ENCODE measurements at places on chromosomes 3 and 15. TPM values are rescaled to one million over a fixed set of nuclear protein-coding genes. Genes with fewer than 3 reads are reported as not detected.

DNA sequence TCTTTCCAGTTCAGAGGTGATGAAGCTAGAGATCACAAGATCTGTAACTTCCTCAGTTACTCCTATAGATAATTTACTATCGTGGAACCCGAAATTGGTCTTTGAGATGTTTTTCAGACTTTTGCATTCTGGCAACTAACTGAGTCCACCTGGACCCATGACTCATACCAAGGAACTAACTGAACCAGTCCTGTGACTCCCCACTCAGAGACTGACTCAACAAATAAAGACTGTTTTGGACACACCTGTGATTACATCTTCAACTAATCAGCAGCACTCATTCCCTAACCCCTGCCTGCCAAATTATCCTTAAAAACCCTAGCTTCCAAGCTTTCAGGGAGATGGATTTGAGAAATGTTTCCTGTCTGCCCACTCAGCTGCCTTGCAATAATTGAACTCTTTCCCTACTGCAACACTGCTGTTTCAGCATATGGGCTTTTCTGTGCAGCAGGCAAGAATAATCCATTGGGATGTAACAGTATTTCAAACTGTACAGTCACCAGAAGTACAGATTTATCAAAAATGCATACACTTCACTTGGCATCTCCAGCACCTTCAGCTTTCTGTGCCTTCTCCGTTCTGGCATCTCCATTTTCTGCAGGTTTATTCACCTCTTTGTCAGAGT, 57.7 kb downstream of the GATM start:
- DNase-seq, result no peak

ONECUT1 gene
- total RNA-seq, result not detected

CD80 gene
- total RNA-seq, result 0.96 TPM

GRCh38 chr15:26736502-26737248, 36.2 kb downstream of the GABRB3 start:
- DNase-seq, result no peak

DNA sequence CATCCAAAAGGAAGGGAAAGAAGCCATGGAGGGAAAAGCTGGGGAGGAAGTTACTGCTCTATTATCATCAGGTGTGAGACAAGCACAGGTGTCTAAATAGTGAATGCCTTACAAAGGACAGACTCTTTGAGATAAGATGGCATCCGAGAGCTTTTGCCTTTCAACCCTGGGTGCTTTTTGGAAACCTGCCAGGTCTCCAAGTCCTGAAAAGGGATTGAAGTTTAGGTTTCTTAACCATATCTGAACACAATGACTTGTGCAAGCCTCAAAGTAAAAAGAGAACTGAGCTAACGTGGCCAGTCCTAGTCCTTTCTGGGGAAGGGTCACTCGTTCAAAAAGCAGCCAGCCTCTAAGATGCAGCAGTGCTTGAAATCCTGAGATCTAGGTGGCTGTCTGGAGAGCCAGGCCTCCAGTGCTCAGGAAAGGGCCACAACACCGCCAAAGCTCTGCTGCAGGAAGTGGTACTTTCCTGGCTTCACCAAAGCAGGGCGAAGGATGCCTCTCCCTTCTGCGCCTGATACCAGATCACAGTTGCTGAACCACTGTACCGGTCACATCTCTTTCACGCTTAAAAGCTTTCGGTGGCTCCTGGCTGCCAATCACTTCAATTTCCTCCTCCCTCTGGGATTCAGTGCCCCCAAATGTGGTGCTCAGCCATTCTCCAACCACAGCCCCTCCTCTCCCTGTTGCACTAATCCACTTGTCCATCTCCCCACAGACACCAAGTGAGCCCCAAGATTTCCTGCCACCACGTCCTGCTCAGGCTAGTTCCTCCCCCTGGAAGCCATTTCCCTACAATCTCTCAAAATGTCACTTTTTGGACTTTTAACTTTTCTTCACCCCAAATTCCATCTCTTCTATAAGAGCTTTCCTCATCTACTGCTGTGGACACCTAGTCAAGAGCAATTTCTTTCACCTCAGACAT, 104.1 kb upstream of the LPP start:
- no peak for DNase-seq

VILL gene
- 5.5 TPM for total RNA-seq

All from omental fat pad (tissue), 4 donors.